ACHN (cell line): ENCODE measurements at places on chromosomes 1 and 21.
A peak's percentile ranks its signal among the peaks of the same experiment; 100 is the strongest.

DNA sequence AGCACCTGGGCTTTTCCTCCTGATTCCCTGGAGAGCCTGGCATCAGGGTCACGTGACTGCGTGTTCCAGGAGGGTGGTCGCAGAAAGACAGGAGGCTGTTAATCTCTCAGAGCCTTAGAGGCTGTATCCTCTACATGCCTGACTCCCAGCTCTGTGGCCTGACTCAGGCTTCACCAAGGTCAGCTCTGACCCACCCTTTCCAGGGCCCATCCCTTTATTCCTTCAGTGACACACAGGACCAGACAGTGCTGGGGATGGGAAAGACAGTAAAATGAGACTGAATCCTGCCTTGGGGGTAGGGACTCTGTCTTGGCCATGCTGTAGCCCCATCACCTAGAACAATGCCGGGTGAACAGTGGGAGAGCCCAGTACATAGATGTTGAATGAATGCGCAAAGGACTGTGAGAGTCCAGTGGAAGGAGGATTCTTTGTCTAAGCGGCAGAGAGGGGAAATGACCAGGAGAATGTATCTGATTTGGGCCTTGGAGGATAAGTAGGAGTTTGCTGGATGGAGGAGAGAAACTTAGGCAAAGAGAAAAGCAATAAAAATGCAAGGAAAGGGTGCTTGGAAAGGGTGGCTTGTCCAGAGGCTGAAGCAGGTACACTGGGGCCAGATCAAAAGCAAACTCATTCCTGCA lies 33.0 kb downstream of the EPHX1 start:
- no peak for DNase-seq

DNA sequence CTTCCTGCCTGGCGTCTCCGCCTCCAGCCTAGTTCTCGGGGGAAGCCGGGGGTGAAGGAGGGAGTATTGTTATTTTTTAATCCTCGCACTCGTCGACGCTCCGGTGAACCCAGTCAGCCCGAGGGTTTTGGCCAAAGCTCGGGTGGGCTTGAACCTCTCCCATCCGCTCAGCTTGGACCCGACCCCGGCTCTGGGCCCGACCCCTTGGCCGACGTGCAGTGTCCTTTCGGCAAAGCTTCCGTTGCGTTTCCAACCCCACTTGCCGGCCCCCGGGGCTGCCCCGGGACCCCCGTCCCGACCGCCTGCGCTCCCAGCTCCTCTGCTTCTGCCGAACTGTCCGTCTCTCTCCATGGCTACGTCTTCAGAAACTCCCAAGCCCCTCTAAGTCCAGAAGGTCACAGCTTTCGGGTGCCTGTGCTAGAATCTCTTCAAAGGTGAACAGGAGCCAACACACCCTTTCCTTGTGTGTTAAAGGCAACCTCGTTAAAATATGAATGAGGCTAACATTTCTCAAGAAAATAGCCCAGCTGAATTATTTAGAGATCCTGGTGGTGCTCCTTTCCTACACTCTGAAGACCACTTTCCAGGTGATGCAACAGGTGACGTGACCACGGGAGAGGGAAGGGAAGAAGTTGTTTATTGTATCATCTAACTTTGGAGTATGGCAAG lies 647 bp downstream of the DESI2 start:
- DNase-seq: peak; percentile 37

DNA sequence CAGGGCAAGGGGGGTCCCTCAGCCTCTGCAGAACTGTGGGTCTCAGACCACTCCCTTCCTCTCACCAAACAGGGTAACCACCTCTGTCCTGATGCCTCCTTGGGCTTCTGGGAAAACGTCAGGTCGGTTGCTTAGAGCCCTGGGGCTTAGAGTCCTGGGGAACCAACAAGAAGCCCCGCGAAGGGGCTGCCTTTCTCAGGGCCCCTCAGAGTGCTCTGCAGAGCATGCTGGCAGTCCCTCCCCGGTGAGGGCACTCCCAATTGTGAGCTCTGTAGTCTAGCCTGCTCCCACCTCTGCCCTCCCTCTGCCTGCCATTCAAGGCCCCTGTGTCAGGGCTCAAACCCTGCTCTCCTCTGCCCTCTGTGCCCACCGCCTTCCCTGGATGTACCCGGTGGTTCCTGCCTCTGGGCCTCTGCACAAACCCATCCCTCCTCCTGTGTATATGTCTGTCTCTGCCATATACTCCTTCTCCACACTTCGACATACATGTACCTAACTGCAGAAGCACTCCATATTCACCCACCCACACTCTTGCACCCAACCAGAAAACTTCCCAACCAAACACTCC lies 92.3 kb downstream of the DMRTB1 start:
- no peak for DNase-seq

DNA sequence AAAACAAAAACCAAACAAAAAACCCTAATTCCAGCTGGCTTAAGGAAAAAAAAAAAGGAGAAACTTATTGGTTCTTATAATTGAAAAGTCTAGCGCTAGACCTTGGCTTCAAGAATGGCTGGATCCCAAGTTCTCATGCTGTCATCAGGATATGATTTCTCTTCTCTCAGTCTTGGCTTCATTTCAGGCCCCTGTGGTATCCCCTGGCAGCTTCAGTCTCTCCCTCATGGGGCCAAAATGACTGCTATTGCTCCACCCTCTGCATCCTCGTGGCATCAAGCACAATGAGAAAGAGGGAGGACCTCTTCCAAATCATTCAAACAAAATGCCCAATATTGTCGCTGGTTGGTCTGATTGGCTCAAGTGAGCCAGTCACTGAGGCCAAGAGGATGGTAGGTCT lies 80.7 kb downstream of the GIPC2 start:
- no peak for DNase-seq

DNA sequence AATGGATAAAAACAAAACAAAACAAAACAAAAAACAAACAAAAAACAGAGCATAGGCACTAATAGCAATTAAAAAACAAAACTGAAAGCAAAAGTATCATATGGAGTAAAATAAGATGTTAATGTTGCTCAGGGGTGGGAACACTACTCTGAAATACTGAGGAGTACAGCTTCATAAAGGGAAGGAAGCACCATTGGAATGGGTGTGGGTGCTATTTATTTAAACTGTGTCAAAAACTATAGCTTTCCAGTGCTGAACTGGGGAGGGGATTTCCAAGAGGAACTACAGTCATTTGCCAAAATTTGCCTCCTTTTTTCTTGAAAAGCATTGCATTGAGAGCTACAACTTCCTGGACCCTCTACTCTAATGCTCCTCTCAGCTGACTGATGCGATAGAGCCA lies 40.0 kb downstream of the SPTA1 start:
- no peak for DNase-seq

GRCh38 chr1:195462646-195463045 lies 1145.6 kb downstream of the KCNT2 start:
- DNase-seq: no peak

GRCh38 chr1:85278853-85279314 lies 2.5 kb upstream of the BCL10 start:
- DNase-seq: peak; percentile 95

DNA sequence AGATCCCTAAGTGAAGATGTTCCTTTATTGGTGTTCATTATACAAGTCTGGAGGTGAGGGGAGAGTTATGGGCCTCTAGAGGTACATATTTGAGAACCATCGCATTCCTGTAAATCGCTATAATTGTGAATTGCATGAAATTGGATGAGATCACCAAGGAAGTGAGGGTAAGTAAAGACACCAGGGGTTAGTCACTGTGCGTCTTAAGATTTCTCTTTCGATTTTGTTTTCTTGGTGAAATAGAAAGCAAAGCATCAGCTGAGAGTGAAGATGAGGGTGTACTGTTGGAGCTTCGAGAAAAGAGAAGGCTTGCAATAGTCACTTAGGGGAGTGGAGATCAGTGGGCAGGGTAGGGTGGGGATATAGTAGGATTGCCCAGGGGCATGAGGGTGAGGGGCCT lies 82.1 kb downstream of the RAVER2 start:
- peak; percentile 22 for DNase-seq

- DNase-seq: peak; percentile 26
Measured at GRCh38 chr21:39373634-39374033, 24.7 kb upstream of the HMGN1 start.

- DNase-seq: peak; percentile 11
Measured at GRCh38 chr1:169044296-169044695, 62.2 kb upstream of the ATP1B1 start.

DNA sequence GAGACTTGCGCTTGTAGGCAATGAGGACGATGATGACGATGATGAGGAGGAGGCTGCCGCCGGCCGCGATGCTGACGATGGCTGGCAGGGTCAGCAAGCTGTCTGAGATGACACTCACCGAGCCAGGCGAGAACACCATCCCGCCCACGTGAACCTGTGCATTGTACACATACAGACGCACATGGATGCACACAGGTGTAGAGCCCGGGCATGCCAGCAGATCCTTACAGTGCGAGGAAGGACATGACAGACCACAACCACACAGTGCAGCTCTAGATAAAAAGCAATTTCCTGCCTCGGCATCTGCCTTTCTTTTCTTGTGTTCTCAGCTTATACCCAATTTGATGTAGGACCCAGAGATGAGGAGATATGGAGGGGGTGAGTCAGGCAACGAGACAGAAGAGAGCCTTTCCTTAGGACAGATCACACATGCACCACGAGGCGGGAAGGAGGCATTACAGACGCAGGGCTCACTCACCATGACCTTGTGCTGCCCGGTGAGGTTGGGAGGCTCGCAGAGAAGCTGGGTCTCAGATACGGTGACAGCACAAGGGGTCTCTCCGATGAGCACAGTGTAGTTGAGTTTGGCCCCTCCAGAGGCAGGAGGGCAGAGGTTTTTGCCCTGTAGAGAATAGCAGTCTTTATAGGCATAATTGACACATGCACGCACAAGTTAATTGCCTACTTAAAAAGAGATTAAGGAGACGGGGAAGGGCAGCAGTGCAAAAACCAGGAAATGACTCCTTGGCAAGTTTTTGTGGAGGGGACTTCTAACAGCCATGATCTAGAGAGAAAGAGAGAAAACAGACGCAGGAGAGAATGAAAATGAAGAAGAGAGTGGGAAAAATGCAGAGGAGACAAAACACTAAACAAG lies 133.9 kb upstream of the CD34 start:
- DNase-seq: no peak

- no peak for DNase-seq
Measured at GRCh38 chr1:58874757-58875755, 91.2 kb upstream of the JUN start.

- no peak for DNase-seq
Measured at GRCh38 chr1:9537863-9538668, 1.2 kb upstream of the SLC25A33 start.

GRCh38 chr21:44012474-44013379 lies 618 bp downstream of the TRAPPC10 start:
- DNase-seq: peak; percentile 25

GRCh38 chr1:32208891-32209328 lies at the start of gene DCDC2B:
Gene DCDC2B (plus strand): TSS chr1:32209089. CDS start chr1:32209094, 5 bp downstream.
- DNase-seq: peak; percentile 78

GRCh38 chr1:153250166-153250565 lies 9.3 kb upstream of the LORICRIN start:
- no peak for DNase-seq

GRCh38 chr1:239742416-239743109 lies 349.1 kb upstream of the FMN2 start:
- DNase-seq: no peak

GRCh38 chr1:24768873-24769605 lies 23.8 kb downstream of the CLIC4 start:
- DNase-seq: no peak

DNA sequence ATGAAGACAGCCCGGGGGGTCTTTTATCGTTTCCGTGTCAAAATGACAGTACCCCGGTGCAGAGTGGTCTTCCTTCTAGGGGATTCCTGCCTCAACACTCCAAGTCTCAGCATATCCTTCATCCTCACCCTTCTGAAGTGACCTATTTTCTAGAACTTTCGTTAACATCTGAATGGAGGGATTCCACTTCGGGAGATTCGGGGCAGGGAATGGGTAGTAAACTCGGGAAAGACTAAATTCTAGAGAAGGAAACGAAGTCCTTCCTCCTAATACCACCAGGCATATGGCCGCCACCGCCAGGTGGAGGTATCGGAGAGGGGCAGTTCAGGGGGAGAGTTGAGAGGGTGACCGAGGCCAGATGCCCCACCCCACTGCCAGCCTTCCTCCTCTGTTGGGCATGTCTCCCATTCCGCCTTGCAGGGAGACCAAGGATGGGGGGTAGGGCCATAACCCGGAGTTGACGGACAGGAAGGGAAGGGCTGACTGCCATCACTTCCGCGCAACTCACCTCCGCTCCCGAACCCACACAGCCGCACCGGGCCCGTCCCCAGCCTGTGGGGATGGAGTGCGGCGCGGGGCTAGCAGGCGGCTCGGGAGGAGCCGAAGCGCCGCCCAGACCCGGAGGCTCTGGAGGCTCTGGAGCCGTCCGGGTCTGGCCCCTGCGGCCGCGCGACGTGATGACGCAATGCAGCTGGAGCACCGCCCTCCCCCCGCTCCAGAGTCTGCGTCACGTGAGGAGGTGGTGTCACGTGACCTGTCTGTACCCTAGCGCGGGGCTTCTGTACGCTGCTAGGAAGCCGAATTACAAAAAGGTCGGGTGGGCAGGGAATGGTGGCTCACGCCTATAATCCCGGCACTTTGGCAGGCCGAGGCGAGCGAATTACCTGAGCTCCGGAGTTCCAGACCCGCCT lies at the start of gene KLHL12:
Gene KLHL12, minus strand, starts transcription at position 654 of the 911 bp plus-strand sequence. CDS start 2,072 bp downstream, outside the sequence.
- peak; percentile 97 for DNase-seq

- no peak for DNase-seq
Measured at GRCh38 chr1:181620183-181620582, 136.9 kb downstream of the CACNA1E start.

DNA sequence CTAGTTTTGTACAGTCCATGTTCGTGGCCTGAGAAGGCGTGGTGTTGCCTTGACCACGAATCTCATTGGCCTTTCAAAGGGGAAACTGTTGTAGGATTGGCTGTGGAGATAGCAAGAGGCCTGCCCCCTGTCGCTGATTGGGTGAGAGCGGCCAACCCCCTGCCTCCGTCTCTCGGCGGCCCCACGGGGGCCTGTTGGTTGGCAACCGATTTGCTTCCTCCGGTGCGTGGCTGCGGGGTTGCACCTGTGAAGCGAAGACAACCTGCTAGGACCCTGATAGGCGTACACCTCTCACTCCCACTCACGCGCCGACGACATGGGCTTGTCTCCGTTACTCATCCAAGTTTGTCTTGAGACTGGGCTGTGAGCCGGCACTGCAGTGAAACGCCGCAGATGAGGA lies at the start of gene UBE2U:
Gene UBE2U, plus strand, starts transcription at position 204 of the 400 bp plus-strand sequence. CDS start 428 bp downstream, outside the sequence.
- no peak for DNase-seq
